Fibroblast of lung (primary cell): ENCODE measurements at places on chromosomes 12 and 14. TPM values are rescaled to one million over a fixed set of nuclear protein-coding genes. Genes with fewer than 3 reads are reported as not detected.

The RTL1 gene
- not detected in 2 replicates for total RNA-seq

The ITGB7 gene
- 0.26 and 0.50 TPM in 2 replicates for total RNA-seq

The CCDC91 gene
- total RNA-seq = 33.6 and 47.6 TPM in 2 replicates

The GMPR2 gene
- 128 and 147 TPM in 2 replicates for total RNA-seq

The RAD9B gene
- 0.50 and 0.77 TPM in 2 replicates for total RNA-seq

The PTGER2 gene
- total RNA-seq = 30.0 and 38.8 TPM in 2 replicates

The PROX2 gene
- not detected in 2 replicates for total RNA-seq

The GARIN6 gene
- not detected in 2 replicates for total RNA-seq

The CAPRIN2 gene
- total RNA-seq = 17.2 and 20.3 TPM in 2 replicates

The RD3L gene
- not detected in 2 replicates for total RNA-seq

The CRIP2 gene
- total RNA-seq = 37.5 and 68.5 TPM in 2 replicates

The CD163L1 gene
- 0.33 TPM in 1 of 2 replicates, not detected in the other for total RNA-seq

The LIN7A gene
- total RNA-seq = 9.5 and 22.8 TPM in 2 replicates

The COPS7A gene
- total RNA-seq = 67.0 and 79.1 TPM in 2 replicates

The TMPRSS12 gene
- not detected in 2 replicates for total RNA-seq

The SDR9C7 gene
- not detected in 2 replicates for total RNA-seq

The AMN gene
- under 0.01 TPM in 2 replicates for total RNA-seq

The OR4N2 gene
- not detected in 2 replicates for total RNA-seq

The GLI1 gene
- 1.0 and 2.0 TPM in 2 replicates for total RNA-seq

The KLRG1 gene
- total RNA-seq = 1.0 and 1.8 TPM in 2 replicates

The MYF5 gene
- not detected in 2 replicates for total RNA-seq

The PRB2 gene
- total RNA-seq = not detected in 2 replicates

The MYL2 gene
- total RNA-seq = not detected in 2 replicates

The CD69 gene
- total RNA-seq = not detected in 2 replicates

The RFX4 gene
- not detected in 2 replicates for total RNA-seq

The ENDOU gene
- total RNA-seq = 0.17 TPM in 1 of 2 replicates, not detected in the other

The PIK3C2G gene
- not detected in 2 replicates for total RNA-seq

The CRACR2A gene
- total RNA-seq = 3.3 and 5.8 TPM in 2 replicates

The RBP5 gene
- total RNA-seq = 0.26 TPM in 1 of 2 replicates, not detected in the other

The SLC10A1 gene
- not detected in 2 replicates for total RNA-seq

The CNOT2 gene
- 116 and 124 TPM in 2 replicates for total RNA-seq

The BDKRB1 gene
- 16.7 and 22.5 TPM in 2 replicates for total RNA-seq

The KLRF1 gene
- total RNA-seq = not detected in 2 replicates

The JPH4 gene
- total RNA-seq = not detected in 2 replicates

The ASB2 gene
- 0.51 and 0.99 TPM in 2 replicates for total RNA-seq

The GLS2 gene
- under 0.01 and 0.17 TPM in 2 replicates for total RNA-seq

The CISTR gene
- not detected in 2 replicates for total RNA-seq

The IL31 gene
- not detected in 2 replicates for total RNA-seq

The DTX3 gene
- total RNA-seq = 16.4 and 30.4 TPM in 2 replicates

The PHLDA1 gene
- total RNA-seq = 127 and 252 TPM in 2 replicates

The KRT2 gene
- not detected in 2 replicates for total RNA-seq

The RHNO1 gene
- 16.7 and 29.7 TPM in 2 replicates for total RNA-seq

The CLEC7A gene
- total RNA-seq = not detected in 2 replicates

The SOAT2 gene
- under 0.01 TPM in 1 of 2 replicates, not detected in the other for total RNA-seq

The GALNT9 gene
- 0.51 and 2.8 TPM in 2 replicates for total RNA-seq

The RIN3 gene
- 5.4 and 8.9 TPM in 2 replicates for total RNA-seq

The IL26 gene
- total RNA-seq = 0.26 TPM in 1 of 2 replicates, not detected in the other

The DEPDC4 gene
- total RNA-seq = 1.0 and 1.2 TPM in 2 replicates

The ANO4 gene
- 11.3 and 42.3 TPM in 2 replicates for total RNA-seq
